Natural killer cell (primary cell): ENCODE measurements at places on chromosomes 2 and 18.

DNA sequence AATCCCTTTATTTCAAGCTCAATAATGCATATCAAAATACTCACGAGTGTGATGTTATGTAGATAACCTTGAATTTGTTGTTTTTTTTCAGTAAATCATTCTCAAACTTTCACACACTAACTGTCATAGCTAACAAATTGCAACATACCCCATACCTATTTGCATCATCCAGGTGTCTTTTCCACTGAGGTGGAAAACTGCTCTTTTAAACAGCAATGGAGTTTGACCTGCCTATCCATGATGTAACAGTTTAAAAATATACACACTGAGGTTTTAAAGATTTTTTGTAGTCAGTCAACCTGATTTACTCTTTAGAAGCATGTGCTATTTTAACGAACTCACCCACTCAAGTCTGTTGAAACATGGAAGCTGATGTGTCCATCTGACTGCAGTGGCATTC, 298.7 kb downstream of the RND3 start:
- no peak for DNase-seq
- H3K36me3 ChIP-seq = no peaks in the 10 kb centered on the region
- H3K27me3 ChIP-seq = no peaks in the 10 kb centered on the region

DNA sequence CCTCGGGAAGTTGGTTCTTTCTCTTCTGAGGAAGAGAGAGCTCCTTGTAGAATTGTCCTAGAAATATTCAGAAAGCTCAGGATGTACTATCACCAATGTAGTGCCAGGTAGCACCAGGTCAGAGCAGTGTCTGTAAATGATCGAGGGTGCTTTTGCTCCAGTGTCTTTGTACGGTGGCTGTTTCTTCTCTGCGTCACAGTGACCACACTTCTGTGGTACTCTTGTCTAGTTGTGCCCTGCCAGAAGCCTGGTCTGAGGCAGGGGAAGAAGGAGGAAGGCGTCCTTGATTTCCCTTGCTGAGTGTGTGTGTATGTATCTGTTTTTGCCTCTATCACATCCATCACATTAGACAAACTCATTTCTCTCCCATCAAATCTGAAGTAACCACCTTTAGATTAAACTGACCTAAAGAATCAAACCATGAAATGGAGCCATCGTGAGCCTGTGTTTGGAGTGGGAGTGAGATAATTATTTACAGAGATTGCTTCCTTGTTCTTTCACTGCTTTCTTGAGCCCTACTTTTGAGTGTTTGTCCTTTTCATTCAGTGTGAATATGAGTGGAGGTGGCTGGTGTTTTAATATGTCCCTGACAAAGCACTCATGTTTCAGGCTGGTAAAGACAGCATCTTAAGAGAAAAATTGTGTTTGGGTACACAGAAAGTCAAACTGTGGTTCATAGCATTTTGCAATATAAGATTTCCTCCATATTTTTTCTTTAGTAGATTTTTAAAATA, 97.2 kb downstream of the ACOXL start:
- H3K4me3 ChIP-seq = no peak overlapping the region
- H3K27ac ChIP-seq = no peak overlapping the region
- no peaks in the 10 kb centered on the region for H3K36me3 ChIP-seq
- no peak for DNase-seq
- no peaks in the 10 kb centered on the region for H3K27me3 ChIP-seq
- H3K4me1 ChIP-seq = peaks cover 16% of the 10 kb centered on the region

DNA sequence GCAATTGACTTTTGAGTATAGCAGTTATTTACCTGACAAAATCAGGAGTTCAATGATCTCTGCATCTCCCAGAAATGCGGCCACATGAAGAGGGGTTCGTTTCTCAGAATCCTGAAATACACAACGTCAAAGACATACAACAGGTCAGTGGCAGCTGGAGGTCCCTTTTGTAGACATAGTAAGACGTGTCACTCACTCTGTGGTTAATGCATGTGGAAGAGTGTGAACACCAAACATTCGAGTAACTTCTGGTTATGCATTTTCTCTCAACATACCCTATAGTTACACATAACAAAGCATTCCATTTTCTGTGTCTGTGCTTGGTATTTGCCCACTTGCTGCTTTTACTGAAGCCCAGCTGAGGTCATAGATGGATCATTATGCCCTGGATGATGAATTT, 163.6 kb downstream of the ANKRD44 start:
- H3K27ac ChIP-seq = no peak overlapping the region
- H3K4me1 ChIP-seq = peaks cover 17% of the 10 kb centered on the region
- no peak overlapping the region for H3K4me3 ChIP-seq

- H3K27ac ChIP-seq = no peak overlapping the region
- H3K36me3 ChIP-seq = no peaks in the 10 kb centered on the region
- H3K27me3 ChIP-seq = no peaks in the 10 kb centered on the region
- no peak for DNase-seq
These were observed 3.6 kb downstream of the CRYGB start for GRCh38 chr2:208142240-208142924.

DNA sequence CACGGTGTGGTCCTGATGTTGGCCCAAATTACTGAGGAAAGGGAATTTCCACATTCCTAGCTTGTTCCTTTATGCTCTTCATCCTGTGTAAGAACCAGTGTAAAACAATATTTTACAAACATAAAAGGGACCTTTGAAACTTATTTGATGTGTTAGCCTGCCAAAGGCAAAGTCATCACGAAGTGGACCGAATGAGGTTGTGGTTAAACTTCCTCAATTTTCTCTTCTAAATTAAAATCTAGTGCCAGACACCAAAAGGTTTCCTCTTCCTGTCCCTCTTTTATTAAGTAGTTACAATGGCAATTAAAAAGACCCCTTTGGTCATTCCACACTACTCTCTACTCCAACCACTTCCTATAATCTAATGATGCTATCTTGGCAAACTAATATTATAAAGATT, 279.8 kb downstream of the AFF3 start:
- no peak overlapping the region for H3K27ac ChIP-seq
- no peaks in the 10 kb centered on the region for H3K27me3 ChIP-seq
- no peaks in the 10 kb centered on the region for H3K36me3 ChIP-seq
- H3K4me3 ChIP-seq = no peak overlapping the region

GRCh38 chr18:39872651-39873050, 2082.4 kb upstream of the PIK3C3 start:
- H3K27me3 ChIP-seq = no peaks in the 10 kb centered on the region
- H3K4me1 ChIP-seq = no peaks in the 10 kb centered on the region
- no peak overlapping the region for H3K4me3 ChIP-seq
- H3K27ac ChIP-seq = no peak overlapping the region
- no peak for DNase-seq

- no peak for DNase-seq
- no peaks in the 10 kb centered on the region for H3K27me3 ChIP-seq
- no peaks in the 10 kb centered on the region for H3K36me3 ChIP-seq
- H3K4me3 ChIP-seq = no peak overlapping the region
- H3K27ac ChIP-seq = no peak overlapping the region
- H3K4me1 ChIP-seq = no peaks in the 10 kb centered on the region
These were observed 103.1 kb downstream of the INO80D start for GRCh38 chr2:205982776-205983327.

GRCh38 chr2:159773426-159773825, 24.6 kb downstream of the CD302 start:
- no peaks in the 10 kb centered on the region for H3K4me1 ChIP-seq
- H3K36me3 ChIP-seq = peaks cover 15% of the 10 kb centered on the region
- no peak overlapping the region for H3K27ac ChIP-seq
- no peaks in the 10 kb centered on the region for H3K27me3 ChIP-seq

- no peaks in the 10 kb centered on the region for H3K36me3 ChIP-seq
- H3K27me3 ChIP-seq = no peaks in the 10 kb centered on the region
- no peak for DNase-seq
- H3K4me1 ChIP-seq = no peaks in the 10 kb centered on the region
- no peak overlapping the region for H3K27ac ChIP-seq
These were observed 143.7 kb upstream of the RPRM start for GRCh38 chr2:153622285-153622684.

GRCh38 chr18:9905401-9905922, 8.4 kb upstream of the VAPA start:
- DNase-seq = no peak
- no peaks in the 10 kb centered on the region for H3K27me3 ChIP-seq
- no peak overlapping the region for H3K4me3 ChIP-seq
- no peaks in the 10 kb centered on the region for H3K36me3 ChIP-seq
- H3K4me1 ChIP-seq = no peaks in the 10 kb centered on the region

DNA sequence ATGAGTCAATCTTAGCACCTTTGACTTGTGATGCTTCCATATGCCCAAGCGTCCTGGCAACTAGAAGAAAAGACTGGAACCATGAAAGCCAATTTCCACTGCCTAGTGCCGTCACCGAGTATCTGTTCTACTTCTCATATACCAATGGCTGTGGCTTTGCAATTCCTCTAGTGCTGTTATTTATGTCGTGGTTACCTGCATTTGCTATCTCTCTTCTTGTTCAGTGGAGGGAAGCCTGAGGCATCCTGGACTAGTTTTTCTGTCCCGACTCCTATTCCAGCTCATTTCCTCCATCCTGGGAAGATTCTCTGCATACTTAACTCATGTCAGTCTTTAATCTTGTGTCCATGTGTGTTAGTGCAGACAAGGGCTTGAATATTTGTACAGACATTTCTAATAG, 117.9 kb downstream of the FEZ2 start:
- no peaks in the 10 kb centered on the region for H3K27me3 ChIP-seq
- no peak overlapping the region for H3K4me3 ChIP-seq
- DNase-seq = no peak
- no peaks in the 10 kb centered on the region for H3K4me1 ChIP-seq
- H3K27ac ChIP-seq = no peak overlapping the region
